ENCODE measurements at places on chromosomes 7 and 10. TPM values are rescaled to one million over a fixed set of nuclear protein-coding genes. Genes with fewer than 3 reads are reported as not detected.

The AGR2 gene
- total RNA-seq = not detected

The ITPRID1 gene
- total RNA-seq = not detected

The MOGAT3 gene
- not detected for total RNA-seq

The C10orf95 gene
- not detected for total RNA-seq

The LOXL4 gene
- total RNA-seq = 0.92 TPM

The SERPINE1 gene
- not detected for total RNA-seq

The TMEM196 gene
- not detected for total RNA-seq

The HEPACAM2 gene
- not detected for total RNA-seq

The ZNF425 gene
- 4.2 TPM for total RNA-seq

The SFTPA1 gene
- total RNA-seq = not detected

The RSPH10B gene
- 0.56 TPM for total RNA-seq

- no peak for DNase-seq
Observed at GRCh38 chr7:25891591-25891990, 260.4 kb upstream of the NFE2L3 start.

DNA sequence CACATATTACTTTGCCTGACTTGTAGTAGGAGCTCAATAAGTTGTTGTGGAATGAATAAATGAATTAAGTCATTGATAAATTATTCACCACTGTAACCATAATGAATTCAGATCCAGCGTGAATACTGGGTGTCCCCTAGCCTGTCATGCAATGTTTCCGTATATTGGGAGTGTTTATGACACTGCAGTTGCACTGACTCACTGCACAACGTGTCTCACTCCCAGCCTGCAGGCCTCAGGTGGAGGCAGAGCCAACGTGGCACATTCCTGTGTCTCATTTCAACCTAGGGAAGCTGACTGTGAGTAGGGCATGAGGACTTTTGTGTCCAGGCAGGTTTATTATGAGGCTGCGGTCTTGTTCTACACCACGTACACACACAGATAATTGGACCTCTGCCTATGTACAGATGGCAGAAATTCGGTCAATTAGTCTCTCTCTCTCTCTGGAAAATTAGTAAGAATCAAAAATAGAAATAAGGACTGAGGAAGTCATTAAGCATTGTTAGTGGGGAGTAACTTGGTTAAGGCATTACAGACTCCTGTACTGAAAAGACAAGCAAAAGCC lies 299.1 kb upstream of the IGFBP3 start:
- no peak for DNase-seq

DNA sequence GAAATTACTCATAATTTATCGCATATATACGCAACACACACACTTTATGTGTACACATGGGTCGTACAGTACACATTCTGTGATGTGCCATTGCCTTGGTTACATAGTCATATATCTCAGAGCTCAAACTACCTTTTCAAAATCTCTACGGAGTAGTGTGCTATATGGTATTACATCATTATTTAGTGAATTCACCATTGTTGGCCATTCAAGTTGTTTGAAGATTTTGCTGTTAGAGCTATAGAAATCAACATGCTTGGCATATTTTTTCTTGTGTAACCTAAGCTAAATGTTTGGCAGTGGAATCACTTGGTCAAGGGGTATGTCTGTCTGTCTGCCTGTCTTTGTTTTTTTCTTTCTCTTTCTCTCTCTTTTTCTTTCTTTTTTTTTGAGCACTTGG lies 42.0 kb upstream of the MMD2 start:
- no peak for DNase-seq

GRCh38 chr7:83546586-83546985 lies 102.4 kb downstream of the SEMA3E start:
- no peak for DNase-seq

- DNase-seq = peak; percentile 14
Observed at GRCh38 chr10:86402283-86402941, 35.8 kb upstream of the GRID1 start.

DNA sequence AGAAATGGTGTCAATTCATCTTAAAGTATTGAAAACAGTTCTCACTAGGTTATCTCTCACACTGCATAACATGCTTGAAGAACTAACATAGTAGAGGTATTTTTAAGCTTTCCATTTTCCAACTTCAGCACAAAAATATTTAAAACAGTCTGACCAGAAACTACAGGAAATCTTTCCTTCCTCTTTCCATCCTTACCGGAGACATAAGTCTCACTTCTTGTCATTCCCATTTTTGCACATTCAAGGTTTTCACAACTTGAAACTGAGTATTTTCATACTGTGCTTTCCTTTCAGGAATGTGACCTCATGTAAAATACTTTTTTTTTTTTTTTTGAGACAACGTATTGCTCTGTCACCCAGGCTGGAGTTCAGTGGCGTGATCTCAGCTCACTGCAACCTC lies 45.2 kb downstream of the ARHGAP12 start:
- DNase-seq = no peak

DNA sequence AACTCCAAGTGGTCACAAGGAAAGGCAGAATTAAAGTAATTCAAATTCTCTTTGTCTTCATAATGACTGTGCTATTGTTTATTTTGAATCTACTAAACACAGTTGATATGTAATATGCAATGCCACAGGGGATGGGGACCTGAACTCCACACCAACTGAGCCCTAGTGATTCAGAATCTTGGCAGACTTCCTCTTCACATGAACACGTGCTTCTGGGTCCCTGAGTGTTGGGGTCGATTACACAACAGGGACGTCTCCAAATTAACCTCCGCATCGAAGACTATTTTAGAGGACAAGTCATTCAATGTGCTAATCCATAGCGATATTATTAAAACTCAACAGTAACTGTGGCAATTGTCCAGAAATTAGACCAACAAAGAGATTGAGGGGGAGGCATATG lies 95.3 kb upstream of the CARD11 start:
- DNase-seq = no peak

GRCh38 chr10:48517911-48518811 lies 86.7 kb downstream of the ARHGAP22 start:
- DNase-seq = no peak

- no peak for DNase-seq
Observed at GRCh38 chr7:135501402-135501801, 8.5 kb downstream of the CNOT4 start.

GRCh38 chr7:105788816-105789349 lies 87.5 kb downstream of the ATXN7L1 start:
- no peak for DNase-seq

GRCh38 chr7:112088484-112089016 lies 117.6 kb downstream of the DOCK4 start:
- DNase-seq = no peak

GRCh38 chr7:157469181-157470016 lies 132.6 kb downstream of the DNAJB6 start:
- no peak for DNase-seq

DNA sequence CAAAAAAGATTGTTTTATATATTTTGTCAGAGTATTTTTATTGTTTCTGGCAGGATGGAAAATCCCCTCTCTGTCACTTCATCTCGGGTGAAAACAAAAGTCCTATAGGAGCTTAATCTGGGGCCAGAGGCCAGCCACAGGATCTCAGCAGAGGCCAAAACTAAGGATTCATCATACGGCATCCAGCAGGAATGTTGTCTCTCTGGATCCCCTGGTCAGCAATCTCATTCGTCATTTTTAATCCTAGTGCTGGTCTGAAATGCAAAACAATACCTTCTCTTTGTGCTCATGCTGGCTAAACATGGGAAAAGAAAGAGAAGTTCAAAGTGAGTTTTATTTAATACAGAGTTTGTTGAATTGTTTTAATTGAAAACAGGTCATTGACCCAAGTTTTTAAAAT lies 482.5 kb upstream of the AUTS2 start:
- DNase-seq = peak; percentile 36

DNA sequence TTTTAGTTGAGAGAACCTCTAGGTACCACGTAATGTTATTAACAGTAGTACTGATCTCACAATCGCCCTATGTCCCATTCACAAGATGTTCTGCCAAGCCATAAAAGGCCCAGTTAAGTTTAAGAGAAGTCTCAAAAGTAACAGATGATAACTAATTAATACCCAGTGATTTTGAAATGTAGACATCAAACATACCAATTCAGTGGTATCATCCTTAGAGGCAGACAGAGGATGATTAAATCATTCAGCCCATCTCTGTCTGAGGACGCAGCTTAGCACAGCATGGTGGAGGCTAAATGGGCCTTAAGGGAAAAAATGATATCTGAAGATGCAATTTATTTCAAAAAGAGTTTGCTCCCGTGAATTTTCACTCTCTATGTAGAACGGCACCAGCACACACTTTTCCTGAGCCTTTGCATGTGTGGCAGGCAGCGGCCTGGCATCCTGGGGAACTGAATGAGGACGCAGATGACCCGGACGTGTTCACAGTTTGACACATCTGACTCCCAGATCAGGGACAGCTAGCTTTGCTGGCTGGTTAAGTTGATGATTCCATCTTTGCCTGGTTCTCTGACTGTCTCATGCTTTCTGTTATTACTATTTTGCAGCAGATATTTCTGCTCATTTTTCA lies 13.4 kb downstream of the EGFR start:
- no peak for DNase-seq

DNA sequence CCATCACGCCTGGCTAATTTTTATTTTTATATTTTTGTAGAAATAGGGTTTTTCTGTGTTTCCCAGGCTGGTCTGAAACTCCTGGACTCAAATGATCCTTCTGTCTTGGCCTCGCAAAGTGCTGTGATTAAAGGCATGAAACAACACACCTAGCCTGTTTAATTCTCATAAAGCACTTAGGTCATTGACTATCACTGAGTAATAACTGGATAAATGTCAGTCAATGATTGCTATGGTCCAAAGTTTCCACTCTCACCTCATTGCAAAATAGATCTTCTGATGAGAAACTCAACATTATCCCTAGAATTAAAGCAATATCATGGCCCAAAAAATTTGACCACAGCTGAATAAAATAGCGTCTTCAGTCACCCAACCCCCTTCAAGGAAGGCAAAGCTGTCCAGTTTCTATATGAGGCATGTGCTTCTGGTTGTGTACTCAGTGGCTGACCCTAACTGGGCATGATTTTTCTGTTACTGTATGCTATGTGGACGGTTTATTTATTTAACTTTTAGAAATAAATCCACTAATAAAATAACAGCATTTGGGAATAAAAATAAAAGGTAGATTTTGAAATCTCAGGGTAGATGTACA lies 86.5 kb upstream of the LRRN3 start:
- no peak for DNase-seq

- no peak for DNase-seq
Observed at GRCh38 chr7:25617673-25618072, 389.4 kb upstream of the NPVF start.

- no peak for DNase-seq
Observed at GRCh38 chr7:91050677-91051076, 213.6 kb upstream of the FZD1 start.

DNA sequence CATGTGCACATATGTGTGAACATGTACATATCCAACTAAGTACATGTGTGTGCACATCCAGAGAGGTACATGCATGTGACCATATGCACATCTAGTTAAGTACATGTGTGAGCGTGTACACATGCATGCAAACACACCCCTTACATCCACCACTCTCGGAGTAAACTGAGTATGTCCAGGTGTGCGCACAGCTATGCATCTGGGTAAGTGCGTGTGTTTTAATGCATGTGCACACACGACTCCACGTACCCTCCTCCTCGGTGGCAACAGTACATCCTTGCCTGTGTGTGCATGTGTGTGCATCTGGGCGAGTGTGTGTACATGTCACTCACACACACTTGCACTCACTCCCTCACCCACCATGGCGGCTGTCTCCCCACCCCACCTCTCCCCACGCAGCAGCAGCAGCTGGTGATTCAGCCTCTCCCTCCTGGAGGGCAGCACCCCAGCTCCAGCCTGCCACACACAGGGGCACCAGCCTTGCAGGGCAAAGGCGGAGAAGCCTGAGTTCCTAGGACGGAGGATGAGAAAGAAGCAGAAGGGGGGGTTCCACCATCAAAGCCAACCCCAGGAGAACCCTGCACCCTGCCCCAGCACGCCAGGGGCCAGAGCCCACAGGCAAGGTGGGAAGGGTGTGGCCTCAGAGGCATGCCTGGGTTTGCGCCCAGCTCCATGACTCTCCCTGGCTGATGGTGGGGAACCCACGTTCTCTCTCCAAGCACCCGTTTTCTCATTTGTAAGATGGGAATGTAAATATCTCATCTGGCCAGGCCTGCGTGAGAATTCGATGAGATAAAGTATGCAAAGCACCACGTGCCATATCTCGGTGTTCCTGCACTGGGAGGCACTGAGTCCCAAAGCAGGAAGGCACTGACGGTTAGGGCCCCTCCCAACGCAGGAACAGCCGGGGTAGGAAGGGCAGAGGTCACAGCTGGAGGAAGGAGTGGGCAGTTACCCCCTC lies 27.7 kb upstream of the DNAAF5 start:
- no peak for DNase-seq

- DNase-seq = no peak
Observed at GRCh38 chr10:122344741-122345258, 29.7 kb upstream of the PLEKHA1 start.

DNA sequence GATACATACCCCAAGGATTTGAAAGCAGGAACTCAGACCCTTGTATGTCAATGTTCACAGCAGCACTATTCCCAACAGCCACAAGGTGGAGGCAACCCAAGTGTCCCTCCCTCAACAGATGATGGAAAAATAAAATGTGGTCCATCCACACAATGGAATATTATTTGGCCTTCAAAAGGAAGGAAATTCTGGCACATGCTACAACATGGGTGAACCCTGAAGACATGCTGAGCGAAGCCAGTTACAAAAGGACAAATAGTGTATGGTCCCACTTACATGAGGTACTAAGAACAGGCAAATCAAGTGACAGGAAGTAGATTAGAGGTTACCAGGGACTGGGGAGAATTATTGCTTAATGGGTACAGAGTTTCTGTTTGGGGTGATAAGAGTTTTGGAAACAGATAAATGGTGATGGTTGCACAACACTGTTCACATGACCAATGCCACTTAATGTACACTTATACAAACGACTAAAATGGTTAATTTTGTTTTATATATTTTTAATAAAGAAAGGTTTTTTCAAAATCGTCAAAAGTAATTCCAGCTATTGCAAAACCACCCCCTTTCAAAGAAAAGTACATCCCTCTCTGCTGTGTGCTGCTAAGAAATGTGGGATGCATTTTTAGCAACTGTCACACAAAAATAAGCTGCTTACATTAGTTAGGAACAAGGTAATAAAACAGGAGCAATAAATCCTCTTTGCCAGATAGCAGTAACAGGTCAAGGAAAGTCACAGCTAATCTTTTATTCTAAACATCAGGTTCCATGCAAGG lies 85.7 kb downstream of the GRB10 start:
- DNase-seq = peak; percentile 16

DNA sequence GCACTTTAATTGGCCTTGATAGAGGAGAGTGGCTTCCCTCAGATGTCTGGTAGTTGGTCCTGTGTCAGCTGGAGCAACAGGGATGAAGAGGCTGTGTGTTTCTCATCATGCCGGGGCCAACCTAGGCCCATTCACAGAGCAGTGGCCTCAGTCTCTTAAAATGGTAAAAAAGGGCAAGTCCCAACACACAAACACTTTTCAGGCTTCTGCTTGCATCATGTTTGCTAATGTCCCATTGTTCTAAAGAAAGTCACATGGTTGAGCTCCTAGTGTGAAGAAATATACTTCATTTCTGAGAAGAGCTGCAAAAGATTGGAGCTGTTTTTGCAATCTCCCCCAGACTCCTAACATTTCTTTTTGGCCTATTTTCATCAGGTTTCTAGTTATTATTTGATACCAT lies 40.6 kb upstream of the RBAK start:
- DNase-seq = no peak

Measured in neural progenitor cell (in vitro differentiated cells).